GM12891 (cell line): ENCODE measurements at places on chromosomes 12 and 14.

- no peak for DNase-seq
These were observed 37.6 kb downstream of the DEGS2 start for GRCh38 chr14:100121643-100122480.

DNA sequence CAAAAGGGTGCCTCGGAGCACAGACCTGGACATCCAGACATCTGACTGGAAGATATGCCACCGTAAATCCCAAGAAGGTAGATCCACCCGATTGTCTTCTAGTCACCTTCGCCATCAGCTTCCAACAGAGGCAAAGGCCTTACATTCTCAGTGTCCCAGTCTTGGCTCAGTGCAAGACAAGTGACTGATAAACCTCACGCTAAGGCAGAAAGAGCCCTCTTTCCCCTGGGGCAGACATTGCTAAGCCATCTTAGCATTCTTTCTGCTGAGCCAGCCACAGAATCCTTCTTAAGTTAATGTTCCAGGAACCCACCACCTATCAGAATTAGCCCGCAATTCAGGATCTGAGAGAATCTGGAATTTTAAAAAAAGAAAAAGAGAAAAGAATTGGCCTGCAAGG is 4.3 kb upstream of the PLEKHG6 start:
- DNase-seq = no peak

GRCh38 chr12:42960087-42960527 is 370.6 kb upstream of the PRICKLE1 start:
- DNase-seq = no peak

GRCh38 chr12:103773109-103773910 is 67.7 kb downstream of the NT5DC3 start:
- no peak for DNase-seq

- peak; percentile 27 for DNase-seq
These were observed 81.6 kb upstream of the SCAF11 start for GRCh38 chr12:46071769-46072624.

- DNase-seq = no peak
These were observed 102.1 kb downstream of the DUSP6 start for GRCh38 chr12:89250213-89250612.

- DNase-seq = no peak
These were observed 43.3 kb downstream of the BEST3 start for GRCh38 chr12:69655616-69656340.

- DNase-seq = no peak
These were observed 333.4 kb upstream of the CCDC196 start for GRCh38 chr14:66152747-66153146.

DNA sequence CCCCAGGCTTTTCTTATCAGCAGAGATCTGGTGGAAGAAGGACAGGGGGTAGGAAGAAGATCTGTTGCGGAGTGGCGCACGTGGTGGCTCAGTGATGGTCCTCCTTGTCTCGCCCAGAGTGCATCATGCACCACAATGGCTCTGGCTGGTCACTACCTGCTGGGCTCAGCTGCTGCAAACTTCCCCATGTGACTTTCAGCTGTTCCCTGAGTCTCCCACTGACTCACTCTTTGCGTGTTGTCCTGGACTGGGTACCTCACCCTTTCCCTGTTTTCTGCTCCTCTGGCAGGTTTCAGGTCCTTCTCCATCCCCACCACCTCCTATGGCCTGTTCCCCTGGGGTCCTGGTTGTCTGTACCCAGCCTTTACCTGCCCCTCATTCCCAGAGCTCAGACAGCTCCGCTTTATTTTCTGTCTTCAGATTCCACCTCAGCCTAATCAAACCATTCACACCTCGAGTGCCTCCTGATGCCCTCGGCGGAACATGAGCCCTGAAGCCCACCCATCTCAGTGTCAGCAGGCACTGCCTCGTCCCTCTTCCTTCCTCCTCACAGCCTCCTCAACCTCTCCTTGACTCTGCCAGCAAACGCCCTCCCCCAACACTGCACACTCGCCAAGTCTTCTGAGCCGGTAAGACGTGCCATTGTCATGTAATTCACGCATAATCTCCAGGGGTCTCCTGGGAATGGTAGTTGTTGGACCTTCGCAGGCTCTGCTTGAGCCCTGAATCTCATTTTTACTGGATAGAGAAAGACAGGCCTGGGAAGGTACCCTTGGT is 1.8 kb downstream of the C1R start:
- no peak for DNase-seq

DNA sequence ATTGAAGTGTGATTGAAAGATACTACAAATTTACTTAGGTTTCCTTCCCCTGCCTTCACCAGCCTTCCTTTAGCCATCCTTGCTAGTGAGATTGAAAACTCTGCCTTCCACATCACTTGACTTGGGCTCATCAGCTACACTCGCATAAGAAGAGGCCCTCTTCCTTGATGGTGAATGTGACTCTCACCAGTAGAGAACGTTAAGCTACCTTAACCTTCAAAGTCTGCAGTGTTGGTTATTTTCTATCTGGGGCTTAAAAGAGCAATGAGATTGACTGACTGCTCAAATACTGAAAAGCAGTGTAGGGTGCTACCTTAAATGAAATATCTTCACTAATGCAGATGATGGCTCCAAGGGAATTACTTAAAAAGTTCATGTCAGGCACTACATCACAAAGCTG is 271.8 kb downstream of the EGLN3 start:
- DNase-seq = no peak

DNA sequence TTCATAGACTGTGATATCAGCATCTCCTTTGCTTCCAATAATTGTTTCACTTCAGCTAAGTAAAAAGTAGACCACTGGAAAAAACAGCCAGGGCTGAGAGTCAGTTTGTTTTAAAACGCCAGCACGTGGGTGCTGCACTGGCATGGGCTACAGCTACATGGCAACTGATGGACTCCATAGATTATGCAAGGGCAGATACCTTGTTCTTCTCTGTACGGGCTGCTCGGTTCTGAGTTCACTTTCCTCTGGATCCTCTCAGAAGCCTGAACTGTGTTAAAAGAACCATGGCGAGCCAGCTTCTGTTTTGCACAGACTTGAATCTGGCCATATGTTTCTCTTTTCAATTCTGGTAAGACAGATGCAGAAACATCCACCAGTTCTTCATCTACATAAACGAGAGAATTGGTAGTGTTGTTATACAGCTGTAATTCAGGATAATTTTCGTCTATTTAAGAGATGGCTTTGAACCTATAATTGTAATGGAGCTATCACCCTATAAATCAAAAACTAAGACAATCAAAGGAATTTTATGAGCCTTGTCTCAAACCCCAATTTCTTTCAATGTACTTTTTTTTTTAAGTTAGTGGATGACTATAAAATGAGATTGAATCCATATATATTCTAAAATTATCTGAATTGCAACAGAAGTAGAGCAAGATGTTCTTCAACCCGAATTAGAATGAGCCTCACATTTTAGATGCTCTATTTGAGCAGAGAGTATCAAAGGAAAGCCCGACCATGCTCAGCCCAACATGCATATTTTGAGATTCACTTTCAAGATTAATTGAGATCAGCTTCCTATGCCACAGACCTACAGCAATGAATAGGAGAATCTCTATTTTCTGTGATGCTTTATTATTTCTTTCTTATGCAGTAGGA is 31.5 kb downstream of the E2F7 start:
- DNase-seq = no peak

- no peak for DNase-seq
These were observed at the start of gene ESRRB for GRCh38 chr14:76375947-76376404. Gene ESRRB, plus strand, starts transcription at chr14:76376137. Its CDS starts 265 bp downstream, at chr14:76376402.

GRCh38 chr12:106265116-106265515 is 17.3 kb upstream of the CKAP4 start:
- no peak for DNase-seq

- no peak for DNase-seq
These were observed 746 bp upstream of the DUSP16 start for GRCh38 chr12:12563290-12563928.

DNA sequence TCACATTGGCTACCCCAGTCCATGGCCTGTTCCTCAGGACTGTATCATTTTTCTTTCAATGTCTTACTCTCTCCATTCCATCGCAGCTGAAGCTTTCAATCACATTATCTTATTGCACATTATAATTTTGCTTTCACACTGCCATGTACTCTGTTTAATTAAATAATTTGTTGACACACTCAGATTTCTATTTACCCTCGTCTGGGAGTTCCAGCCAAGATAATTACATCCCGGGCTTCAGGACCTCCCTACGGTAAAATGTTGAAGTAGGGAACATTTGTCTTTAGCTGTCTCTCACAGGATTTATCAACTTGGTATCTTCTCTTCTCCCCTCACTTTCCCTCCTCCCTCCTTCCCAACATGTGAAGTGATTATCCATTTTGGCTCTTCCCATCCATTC is 177.2 kb upstream of the RASSF8 start:
- DNase-seq = no peak

DNA sequence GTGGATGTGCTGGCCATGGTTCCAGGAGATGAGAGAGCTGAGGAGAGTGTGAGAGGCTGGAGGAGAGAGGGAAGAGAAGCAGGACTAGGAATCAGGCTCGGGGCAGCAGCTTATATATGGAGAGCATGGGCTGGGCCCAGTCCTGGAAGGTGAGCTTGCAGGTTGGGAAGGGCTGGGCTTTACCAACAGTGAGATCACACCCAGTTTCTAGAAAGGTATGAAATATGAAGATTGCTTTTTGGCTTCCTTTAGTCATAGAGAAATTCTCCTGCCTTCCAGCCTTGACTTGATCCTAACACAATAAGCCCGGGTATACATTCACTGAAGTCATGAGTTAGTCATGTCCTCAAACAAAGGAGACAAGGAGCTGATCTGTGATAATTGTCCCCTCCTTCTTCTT is at the start of gene KRT6A:
TSS of gene KRT6A (minus strand) at position 86 of the 400 bp plus-strand sequence. CDS start at position 17, 69 bp downstream.
- no peak for DNase-seq

DNA sequence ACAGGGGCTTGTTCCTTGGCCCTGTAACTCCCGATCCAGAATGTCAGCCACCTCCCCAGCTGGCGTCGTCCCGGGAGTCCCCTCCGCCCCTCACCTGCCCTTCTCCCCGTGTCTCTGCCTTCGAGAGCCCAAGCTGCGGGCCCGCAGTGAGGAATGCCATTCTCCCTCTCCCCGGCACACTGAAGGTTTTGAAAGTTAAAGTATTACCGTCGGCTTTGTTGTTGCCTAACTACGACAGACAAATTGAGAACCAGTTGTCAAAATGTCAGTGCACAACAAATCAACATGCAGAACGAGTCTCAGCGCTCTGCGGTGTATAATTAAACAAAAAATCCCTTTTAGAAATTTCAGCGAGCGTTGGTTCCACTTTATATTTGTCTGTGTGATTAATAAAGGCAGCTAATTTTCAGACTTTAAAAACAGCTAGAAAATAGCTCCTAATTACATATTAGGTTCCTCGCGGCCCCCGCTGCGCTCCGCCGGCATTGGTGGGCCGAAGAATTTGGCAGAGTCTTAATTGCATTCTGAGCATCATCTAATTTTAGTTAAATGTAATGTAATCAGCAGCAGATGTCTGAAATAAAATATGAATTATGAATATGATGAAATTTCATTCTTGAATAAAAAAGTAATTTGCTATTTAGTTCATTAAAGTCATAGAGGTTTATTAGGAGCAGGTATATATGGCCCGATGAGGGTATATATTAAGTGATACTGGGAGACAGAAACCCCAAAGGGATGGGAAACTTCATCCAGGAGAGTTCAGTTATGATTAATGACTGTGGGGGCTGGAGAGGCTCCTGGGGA is 40.3 kb downstream of the MVK start:
- DNase-seq = no peak

DNA sequence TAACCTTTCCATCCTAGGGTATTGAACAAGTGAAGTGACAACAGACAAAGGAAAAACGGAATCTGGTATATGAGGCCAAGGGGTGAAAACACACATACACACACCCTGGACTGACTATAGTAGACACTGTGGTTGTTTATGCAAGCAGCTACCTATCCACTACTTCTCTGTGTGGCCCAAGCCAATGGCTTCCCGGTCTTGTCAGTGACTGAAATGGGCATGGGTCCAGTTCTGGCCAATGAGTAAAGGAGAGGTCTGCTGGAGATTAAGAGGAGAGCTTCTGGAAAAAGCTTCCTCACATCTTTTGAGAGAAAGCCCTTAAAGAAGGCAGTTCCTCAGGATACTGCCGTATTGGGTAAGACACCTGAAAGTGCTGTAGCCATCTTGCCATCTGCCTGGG is 19.3 kb downstream of the MBIP start:
- no peak for DNase-seq

DNA sequence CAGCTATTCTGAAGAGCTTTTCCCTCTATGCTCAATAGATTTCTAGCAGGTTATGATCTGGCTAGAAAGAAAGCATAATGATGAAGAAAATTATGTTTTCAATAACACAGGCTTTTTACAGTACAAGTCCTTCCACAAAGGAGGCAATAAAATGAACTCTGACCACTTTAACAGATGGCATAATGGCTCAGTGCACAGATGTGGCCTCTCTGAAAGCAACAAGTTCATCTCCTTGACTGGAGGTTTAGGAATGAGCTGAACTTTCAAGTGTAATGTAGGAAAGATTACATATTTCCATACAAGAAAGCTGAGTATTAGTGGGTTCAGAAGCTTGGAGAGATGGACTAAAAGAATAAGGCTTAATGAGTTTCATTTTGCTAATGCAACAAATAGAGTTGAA is 147.4 kb downstream of the EFCAB11 start:
- DNase-seq = no peak

DNA sequence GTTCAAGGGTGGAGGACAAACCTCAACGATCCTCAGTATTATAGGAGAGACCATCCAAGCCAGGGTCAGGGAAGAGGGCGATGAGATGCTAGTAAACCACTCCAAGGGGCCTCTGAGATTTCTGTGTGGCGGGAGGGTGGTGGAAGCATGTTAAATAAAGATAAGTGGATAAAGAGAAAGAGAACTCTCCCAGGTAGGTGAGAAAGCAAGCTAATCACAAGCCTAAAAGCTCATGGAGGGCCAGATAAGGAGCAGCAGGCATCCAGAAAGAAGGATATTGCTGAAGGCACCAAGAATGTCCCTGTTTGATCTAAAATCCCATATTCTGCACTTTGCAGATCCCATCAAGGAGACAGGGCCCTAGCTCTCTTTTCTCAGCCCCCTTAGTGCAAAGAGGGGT is 48.3 kb upstream of the PARP11 start:
- no peak for DNase-seq
